ENCODE measurements at places on chromosomes 12 and 14.

DNA sequence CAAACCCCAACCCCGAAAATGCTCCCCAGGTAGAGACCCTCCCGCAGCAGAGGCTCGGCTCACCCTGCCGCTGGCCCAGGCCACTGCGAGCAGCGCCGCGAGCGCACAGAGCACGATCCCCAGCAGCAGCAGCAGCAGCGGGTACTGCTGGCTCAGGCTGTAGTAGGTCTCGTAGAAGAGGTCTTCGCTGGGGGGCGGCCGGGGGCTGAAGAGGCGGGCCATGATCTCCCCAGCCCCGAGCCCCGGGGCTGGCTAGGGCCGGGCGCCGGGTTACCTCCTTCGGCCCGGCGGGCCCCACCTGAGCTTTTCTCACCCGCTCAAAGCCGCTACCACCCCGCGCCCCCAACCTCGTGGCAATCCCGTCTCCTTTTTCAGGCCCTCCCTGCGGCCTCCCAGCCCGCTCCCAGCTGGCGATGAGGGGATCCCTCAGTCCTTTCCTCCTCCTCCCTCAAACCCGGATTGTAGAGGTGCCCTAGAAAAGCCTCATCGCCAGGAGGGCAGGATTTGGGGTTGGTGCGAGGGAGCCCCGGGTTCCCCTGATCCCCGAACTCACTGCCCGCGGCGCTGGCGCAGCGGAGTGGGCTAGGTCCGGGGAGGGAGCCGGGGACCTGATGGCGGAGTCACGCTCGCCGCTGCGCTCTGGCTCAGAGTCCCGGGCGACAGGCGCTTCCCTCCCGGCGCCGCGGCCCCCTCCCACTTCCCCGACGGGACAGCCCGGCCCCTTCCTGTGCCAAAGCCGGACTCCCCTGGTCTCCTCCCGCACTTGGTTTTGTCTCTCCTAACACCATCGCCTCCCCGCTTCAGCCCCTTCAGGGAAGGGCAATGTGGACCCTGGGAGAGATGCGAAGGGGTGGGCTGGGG, at the start of gene ADCY4:
Gene ADCY4, minus strand, starts transcription at position 641 of the 861 bp plus-strand sequence. Its CDS starts 419 bp downstream, at position 222.
- no peak for DNase-seq

DNA sequence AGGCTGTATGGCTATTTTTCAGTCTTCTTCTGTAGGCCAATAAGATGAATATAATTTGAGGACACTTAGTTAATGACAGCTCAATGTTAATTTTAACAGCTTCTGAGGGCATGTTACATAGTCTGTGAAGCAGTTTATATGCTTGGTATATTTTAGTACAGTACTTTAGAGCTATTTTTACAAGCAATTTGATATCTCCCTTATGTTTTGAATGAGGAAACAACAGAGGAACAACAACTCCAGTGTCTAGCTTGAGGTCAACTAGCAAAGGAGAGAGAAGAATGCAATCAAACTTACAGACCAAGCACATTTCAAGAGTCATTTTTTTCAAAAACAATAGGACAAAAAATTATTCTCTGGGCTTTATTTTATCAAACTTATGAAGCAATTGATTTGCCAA, 469.1 kb upstream of the DCN start:
- no peak for DNase-seq

DNA sequence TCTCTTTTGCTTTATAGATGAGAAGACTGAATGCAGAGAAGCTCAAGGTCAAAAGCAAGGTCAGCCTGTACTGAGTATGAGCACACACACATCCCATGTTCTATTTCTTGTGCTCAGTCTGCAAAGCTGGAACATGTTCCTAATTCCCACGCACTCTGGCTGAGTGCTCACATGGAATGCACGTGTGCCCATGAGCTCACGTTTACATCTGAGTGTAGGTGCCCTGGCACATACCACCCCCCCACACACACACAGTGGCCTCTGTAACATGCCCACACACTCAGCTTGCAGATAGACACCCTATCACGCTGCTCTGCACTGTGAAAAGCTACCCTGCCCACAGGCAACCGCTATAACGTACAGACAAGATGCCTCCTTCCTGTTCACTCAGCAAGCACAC, 700.1 kb downstream of the MED13L start:
- no peak for DNase-seq

GRCh38 chr14:100234511-100234910, 4.4 kb upstream of the YY1 start:
- DNase-seq = no peak

- no peak for DNase-seq
Measured at GRCh38 chr12:11823043-11823442, 173.6 kb downstream of the ETV6 start.

GRCh38 chr14:91575469-91576208, 65.5 kb upstream of the PPP4R3A start:
- no peak for DNase-seq

GRCh38 chr12:12561371-12562015, 1.2 kb downstream of the DUSP16 start:
- DNase-seq = peak; percentile 34

- DNase-seq = no peak
Measured at GRCh38 chr14:68961781-68962584, 17.1 kb downstream of the ACTN1 start.

DNA sequence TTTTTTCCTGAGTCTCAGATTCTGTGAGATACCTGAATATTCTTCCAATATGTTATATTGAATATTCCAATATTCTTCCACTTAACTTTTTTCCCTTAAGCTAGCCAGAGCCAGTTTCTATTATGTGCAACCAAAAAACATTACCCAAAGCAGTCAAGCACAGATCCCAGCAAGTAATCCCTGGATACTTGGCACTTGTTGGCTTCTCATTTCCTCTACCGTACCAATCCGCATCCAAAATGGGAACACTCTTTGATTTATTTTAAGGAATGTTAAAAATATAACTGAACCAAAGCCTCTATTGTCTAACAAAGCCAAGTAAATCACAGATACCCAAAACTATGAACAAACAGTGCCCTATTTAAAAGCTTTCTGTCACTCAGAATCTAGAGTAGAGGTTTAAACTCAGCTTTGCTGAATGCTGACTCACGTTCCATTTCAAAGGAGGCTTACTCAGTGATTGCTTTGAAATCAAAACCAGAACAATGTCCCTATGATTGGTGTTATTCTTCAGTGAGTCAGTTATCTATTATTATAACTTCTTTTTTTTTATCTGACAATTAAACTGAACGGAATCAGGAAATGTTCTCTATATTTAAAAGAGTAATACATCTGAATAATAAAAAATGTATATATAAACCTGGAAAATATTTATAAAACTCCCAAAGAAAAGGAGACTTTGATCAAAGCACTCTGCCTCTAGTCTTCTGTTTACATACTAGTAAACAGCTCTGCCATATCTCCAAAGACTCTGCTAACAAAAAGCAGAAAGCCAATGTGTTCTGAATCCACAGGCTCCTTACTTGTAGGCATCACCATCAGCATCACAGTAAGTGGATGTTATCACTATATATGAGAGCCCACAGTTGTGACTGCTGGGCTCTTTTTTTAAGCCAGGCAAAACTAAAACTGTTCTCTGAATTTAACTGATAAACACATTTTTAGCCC, 360.8 kb downstream of the CCDC91 start:
- DNase-seq = no peak

GRCh38 chr14:37090026-37090425, 82.4 kb downstream of the SLC25A21 start:
- DNase-seq = no peak

DNA sequence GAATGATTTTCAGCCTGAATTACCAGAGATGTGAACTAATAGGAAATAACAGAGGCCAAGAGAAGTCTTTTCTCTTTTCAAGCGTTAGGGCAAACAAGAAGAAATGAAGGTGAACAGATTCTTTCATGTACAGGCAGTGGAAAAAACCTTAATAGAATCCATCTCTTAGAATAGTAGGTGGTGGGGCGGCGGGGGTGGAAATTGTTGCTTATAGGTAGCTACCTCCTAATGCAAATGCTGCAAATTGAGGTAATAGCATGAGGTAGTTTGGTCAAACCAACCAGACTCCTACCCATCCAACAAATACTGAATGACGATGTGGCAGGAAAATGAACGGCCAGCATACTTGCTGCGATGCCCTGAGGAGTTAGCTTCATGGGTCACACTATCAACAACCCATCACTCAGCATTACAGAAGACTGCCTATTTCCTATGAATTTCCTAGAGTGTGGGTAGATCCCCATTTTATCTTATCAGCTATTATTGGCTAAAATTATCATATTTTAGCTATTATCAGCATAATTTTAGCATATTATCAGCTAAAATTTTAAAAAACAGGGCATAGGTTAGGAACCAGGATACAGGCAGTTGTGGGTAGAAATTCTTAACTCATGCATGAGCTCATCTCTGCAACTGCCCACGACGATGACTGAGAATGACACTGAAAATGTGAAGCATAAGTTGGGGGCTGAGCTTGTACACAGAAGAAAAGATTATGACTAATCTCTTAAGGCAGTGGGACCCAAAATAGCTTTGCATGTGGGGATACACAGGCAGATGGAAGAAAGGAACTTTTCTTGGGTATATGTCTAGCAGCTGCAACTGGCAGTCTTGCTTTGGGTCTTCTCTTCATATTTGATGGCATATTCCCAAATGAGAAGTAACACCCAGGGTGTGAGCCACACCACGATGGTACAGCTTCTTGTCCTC, 68.7 kb downstream of the NIN start:
- DNase-seq = no peak

- DNase-seq = no peak
Measured at GRCh38 chr12:92136965-92137721, 8.5 kb downstream of the BTG1 start.

DNA sequence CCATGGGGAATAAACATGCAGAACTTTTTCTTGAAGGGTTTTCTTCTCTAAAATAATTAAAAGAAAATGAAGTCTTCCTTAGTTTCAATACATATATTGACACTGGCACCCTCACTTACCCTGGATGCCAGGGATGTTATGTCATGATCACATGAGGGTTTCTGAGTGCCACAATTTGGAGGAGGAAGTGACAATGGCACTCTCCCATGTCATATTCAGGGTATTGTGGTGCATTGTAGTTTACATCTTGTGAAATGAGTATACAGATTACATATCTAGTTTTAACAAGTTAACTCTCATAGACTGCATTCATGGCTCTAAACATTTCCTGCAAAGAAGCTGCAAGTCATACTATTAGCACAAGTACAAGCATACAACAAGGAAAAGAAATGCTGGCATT, 37.7 kb downstream of the CCDC177 start:
- DNase-seq = no peak

GRCh38 chr12:6161124-6161882, 36.8 kb upstream of the VWF start:
- DNase-seq = no peak

GRCh38 chr12:106197906-106198623, 49.8 kb downstream of the CKAP4 start:
- no peak for DNase-seq

DNA sequence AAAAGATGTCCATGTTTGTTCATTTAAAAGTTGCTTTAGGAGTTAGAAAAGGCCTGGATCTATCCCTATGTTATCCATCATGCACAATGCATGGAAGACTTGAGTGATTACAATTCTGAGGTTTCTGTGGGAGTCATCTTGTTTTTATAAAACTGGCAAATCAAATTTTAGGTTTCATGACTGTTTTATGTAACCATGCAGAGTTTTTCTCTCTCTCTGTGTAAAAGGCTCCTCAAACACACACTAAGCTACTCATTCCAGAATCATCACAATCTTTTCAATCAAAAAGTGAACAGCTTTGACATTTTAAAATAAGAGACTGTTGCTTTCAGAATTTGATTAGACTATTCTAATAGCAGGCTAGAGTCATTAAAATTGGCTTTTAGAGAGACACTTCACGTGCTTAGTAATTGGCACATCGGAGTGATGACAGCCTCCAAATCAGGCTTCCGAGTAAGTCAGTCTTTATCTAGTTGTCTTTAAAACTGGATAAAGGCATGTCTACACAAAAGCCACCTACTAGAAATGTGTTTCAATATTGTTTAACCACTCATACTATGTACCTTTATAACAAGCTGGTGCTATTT, 31.9 kb downstream of the PRICKLE1 start:
- DNase-seq = no peak

- no peak for DNase-seq
Measured at GRCh38 chr14:75851574-75851866, 130.3 kb downstream of the TGFB3 start.

- no peak for DNase-seq
Measured at GRCh38 chr12:62653740-62654139, 187.1 kb downstream of the MON2 start.

DNA sequence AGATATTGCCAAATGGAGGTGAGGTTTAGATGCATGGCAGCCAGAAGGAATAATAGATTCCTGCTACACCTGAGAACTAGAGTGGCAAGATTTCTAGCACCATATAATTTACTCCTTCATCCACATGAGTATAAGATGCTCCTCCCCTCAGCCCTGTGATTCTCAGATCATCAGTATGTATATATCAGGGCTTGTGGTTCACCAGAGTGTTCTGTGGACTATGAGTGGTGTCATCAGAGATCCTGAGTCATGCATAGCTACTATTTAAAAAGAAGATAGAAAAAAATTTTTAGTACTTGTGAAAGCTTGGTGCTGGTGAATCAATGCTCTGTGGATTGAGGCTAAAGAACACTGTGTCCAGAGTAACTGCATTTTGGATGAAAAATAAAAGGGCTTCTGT, 285.9 kb downstream of the BMP4 start:
- no peak for DNase-seq

DNA sequence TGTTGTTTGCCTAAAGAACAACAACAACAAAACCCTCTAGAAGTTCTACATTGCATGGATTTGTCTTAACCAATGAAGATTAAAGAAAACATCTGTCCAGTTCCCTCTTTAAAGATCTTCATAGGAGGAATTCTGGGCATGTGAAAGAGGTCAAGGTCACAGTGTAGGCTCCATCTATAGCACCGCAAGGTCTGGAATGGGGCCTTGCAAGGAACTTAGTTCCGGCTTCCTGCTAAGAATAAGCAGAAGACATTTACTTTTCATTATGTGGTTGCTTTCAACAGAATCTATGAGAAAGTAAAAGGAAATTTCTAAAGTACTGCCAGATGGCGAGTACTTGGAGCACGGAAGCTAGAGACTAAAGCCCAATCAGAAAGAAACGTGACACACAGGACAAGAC, 57.2 kb upstream of the GNPNAT1 start:
- DNase-seq = no peak

- no peak for DNase-seq
Measured at GRCh38 chr12:96503976-96504375, 14.6 kb downstream of the CFAP54 start.

- DNase-seq = no peak
Measured at GRCh38 chr14:60647837-60648248, 1.4 kb downstream of the SIX1 start.

- DNase-seq = peak; percentile 30
Measured at GRCh38 chr14:102508774-102509745, 516 bp downstream of the ANKRD9 start.

- DNase-seq = no peak
Measured at GRCh38 chr12:109479761-109480160, 2.3 kb downstream of the UBE3B start.

- no peak for DNase-seq
Measured at GRCh38 chr12:84075991-84076390, 836.6 kb downstream of the SLC6A15 start.

GRCh38 chr12:88207921-88208620, 66.0 kb downstream of the TMTC3 start:
- no peak for DNase-seq

- no peak for DNase-seq
Measured at GRCh38 chr14:85316701-85317410, 213.1 kb upstream of the FLRT2 start.

GRCh38 chr14:78697341-78697740, 527.2 kb downstream of the NRXN3 start:
- DNase-seq = no peak

All from activated CD4-positive, alpha-beta T cell treated with anti-CD3 and anti-CD28 coated beads for 1 hour (primary cell).